ENCODE measurements at places on chromosomes 5 and 9. TPM values are rescaled to one million over a fixed set of nuclear protein-coding genes. Genes with fewer than 3 reads are reported as not detected.
A peak's percentile ranks its signal among the peaks of the same experiment; 100 is the strongest.

DNA sequence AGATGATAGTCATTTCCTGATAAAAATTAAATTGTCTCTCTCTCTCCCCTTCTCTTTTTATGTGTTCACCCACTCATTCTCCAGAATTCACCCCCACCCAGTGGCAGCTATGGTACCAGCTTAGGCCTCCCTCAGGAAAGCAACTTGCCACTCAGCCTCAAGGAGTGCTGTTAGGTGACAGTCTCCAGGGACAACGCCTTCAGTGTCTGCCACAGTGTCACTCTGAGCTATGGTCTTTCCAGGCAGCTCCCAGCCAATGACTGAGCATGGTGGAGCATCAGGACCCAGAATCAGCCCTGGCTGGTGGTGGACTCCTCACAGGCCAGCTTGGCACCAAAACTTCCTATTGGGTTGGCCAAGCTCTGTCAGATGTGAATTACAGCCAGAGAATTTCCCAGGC, 140.9 kb upstream of the PIK3R1 start:
- no peak for DNase-seq

GRCh38 chr9:135127718-135128670, 40.5 kb downstream of the OLFM1 start:
- DNase-seq, result no peak

GRCh38 chr5:155082401-155082800, 68.8 kb downstream of the KIF4B start:
- DNase-seq, result peak; percentile 59

DNA sequence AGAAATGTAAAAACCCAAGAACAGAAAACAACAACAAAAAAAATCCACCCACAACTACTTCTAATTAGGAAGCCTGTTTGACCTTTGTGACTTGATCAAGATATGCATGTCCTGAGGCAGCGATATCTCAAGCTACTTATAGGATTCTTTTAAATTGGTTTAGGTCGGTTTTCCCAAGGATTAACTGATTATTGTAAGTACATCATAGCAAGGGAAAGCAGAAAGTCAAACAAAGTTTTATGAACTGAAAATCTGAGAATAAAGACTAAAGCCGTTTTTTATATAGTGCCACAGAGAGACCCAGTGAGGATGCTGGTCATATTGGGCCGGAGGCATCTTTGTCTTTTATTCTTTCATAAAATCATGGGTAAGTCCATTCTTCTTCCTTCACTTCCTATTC, 72.0 kb downstream of the CD180 start:
- no peak for DNase-seq

- DNase-seq, result no peak
These were observed 252.9 kb upstream of the SLC24A2 start for GRCh38 chr9:20041697-20042081.

The KIF20A gene
- total RNA-seq, result 26.0 TPM

DNA sequence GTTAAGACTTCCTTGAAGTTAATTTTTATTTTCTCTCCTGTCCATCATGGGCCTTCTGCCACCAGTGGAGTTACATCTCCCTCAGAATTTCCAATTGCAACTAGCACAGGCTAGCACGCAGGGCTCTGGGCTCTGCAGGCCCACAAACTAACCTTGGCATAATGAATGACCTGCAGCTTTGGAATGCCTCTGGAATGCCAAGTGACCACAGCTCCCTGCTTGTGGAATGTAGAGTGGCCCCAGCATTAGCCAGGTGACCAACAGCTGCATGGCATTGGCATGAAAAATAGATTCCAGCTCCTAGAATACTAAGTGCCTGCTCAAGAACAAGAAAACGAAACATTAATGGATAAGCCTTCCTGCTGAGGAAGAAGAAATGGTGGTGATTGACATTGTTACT, 726.1 kb downstream of the BRINP1 start:
- DNase-seq, result peak; percentile 47
